CD8-positive, alpha-beta T cell (primary cell): ENCODE measurements at places on chromosomes 1 and 21. TPM values are rescaled to one million over a fixed set of nuclear protein-coding genes. Genes with fewer than 3 reads are reported as not detected.

- DNase-seq, result no peak
Measured at GRCh38 chr1:165403835-165404482, 41.0 kb downstream of the RXRG start.

- no peak for DNase-seq
Measured at GRCh38 chr21:26954662-26955121, 12.2 kb downstream of the ADAMTS5 start.

CDC20 gene
- 0.92 TPM for total RNA-seq

DNA sequence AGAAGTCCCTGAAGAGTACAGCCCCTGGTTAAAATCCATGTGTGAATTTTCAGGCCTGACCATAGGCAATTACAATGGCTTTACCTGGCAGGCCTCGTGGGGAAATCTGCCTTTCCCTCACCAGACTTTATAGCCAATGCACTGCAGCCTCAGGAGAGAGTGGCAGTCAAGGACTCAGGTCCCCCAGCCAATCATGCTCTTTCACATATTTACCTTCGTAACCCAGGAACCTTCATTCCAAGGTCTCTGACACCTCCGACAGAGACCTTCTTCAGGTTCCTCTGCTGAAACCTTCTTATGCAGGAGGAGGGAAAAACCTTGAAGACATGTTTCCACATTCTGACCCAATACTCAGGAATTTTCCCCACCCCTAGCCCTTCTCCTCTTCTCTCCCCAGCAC lies 118.9 kb downstream of the FASLG start:
- no peak for DNase-seq

DNA sequence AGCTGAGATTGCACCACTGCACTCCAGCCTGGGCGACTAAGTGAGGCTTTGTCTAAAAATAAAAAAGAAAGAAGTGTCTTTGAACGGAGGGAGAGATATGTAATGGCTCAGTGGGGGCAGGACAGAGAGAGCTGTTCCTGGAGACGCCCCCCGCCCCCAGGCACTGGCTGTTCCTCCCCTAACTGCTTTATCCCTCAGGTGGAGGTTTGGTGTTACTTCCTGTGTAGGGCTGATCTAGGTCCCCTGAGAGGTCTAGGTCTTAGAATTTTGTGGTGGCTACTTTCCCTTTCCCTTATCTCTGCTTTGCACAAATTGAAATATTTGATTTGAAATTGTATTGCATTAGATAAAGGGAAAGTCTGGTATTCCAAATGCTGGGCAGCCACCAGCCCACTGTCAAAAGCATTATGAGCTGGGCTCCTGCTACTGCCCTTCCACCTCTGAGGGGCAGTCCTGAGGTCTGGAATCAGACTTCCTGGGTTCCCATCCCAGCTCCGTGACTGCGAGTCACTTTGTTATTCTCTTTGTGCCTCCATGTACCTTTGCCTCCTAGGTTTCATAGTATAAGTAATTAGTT lies 134.8 kb upstream of the KIF26B start:
- no peak for DNase-seq
